ENCODE measurements at places on chromosomes 3 and 15.

- DNase-seq = no peak
Observed at GRCh38 chr3:58769065-58769464, 102.5 kb upstream of the FAM3D start.

GRCh38 chr3:144142151-144142840 lies 170.7 kb downstream of the DIPK2A start:
- no peak for DNase-seq

- DNase-seq = no peak
Observed at GRCh38 chr3:76365275-76365674, 579.9 kb upstream of the ZNF717 start.

- no peak for DNase-seq
Observed at GRCh38 chr15:37933666-37934065, 774 bp upstream of the TMCO5A start.

DNA sequence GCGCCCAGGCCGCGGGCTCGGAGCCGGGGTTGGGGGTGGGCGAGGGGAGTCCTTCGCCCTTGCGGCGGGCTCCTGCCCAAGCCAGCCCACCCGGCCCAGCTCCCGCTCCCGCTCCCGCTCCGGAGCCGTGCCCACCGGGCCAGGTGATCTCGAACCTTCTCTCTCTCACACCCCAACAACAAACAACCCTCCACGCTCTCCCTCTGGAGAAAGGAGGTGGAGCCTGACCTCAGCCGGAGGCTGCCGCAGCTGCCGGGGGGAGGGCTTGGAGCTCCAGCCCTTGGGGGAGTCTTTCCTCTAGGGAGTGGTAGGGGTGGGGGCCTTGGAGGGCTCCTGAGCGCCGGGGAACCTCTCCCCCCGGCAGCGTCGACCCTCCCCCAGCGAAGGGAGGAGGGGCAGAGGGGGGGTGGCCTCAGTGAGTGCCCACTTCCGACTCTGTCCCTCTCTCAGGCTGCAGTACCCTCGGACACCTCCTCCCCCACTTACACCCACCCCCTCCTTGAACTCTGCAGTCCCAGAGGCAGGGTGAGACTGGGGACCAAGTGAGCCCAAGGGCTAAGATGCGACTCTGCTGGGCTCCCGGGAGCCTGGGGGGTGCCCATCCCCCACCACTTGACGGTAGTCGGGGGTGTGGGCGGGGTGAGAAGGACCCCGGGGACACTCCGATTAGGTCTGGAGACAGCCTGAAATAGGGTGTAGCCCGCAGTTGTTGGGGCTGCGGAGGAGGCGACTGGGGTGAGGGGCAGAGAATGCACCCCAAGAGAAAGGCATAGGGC lies 4.4 kb upstream of the BAHD1 start:
- no peak for DNase-seq

GRCh38 chr3:184005941-184006507 lies 11.7 kb downstream of the ABCC5 start:
- peak; percentile 41 for DNase-seq

DNA sequence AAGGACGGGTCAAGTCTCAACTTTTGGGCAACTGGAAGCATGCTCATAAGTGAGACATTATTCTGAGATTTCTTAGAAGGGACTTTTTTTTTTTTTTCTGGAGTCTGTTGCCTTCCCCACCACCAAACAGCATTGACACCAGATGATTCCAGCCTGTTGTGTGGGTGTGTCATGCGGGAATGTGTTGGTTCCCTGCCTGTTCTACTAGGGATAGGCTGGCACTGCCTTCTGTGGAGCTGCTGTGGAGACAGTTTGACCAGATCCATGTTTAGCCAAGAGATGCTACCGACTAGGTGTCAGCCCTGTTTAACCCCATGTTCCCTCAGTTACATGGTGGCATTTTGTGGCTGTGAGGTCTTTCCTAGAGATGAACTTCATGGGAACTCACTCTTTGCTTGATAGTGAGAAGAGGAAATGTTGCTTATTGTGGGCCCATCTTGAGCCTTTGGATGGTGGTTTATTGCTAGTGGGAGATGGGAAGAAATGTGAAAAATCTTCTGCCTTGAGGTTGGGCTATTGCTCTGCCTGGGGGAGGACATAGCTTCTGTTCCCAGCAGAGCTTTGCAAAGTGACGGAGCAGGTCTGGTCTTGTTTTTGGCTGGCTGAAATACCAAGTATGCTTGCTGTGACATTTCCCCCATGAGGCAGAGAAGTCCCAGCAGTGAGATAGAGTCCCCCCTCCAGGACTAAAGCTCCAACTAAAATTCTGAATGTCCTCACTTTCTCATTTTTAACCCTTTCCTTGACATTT lies 31.3 kb downstream of the TRAK1 start:
- no peak for DNase-seq

DNA sequence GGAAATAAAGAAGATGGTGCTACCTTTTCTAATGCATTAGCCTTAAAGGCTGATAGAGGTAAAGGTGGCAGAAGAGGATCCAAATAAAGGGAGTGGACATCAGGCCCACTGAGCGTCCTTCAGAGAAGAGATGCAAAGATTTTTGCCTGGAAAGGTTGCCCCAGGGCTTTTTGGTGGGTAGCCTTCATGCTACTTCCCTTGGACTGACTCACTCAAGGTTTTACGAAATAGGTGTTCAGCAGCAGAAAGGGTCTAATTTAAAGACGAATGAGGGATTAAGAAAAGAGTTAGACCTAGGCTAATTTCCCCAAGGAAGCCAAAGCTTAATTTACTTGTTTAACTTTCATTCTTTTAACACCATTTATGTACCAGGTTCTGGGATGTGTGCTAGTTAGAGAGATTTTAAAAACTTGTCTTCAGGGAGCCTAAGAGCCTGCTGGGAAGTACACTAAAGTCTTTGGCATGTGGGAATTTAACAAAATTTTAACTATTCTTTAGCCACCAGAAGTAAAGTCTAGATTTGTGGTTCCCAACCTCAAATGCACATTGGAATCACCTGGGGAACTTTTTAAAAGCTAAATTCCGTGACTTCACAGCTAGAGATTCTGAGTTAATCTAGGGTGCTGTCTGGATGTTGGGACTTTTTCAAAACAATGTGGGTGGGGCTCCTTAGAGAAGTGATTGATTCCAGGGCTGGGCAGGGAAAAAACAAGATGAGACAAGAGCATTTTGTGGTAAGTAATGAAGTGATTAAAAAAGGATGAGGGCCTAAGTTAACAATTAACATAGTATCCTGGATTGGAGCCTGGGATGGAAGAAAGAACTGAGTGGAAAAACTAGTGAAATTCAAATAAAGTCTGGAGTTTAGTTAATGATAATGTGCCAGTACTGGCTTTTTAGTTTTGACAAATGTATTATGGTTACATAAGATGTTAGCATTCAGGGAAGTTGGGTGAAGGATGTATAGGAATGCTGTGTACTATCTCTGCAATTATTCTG lies 3.4 kb downstream of the IL20RB start:
- no peak for DNase-seq

- no peak for DNase-seq
Observed at GRCh38 chr3:56282341-56282740, 185.9 kb downstream of the ERC2 start.

DNA sequence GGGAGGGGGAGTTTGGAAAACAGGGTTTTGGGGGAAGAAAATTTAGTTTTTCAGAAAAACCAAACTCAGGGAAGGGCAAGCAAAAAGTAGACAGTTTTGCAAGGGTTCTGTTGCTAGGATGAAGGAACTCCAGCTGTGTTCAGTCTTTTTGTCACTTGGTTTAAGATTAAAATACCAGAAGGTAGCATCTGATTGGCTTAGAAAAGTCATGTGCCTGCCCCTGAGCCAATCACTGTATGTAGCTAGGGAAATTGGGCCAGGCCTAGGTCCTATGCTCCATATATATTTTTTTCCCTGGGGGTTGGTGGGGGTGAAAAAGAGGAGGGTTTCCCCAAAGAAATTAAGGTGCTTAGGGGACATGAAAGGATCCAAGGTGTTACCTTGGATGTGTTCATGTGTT lies 24.3 kb downstream of the CLDN11 start:
- no peak for DNase-seq

DNA sequence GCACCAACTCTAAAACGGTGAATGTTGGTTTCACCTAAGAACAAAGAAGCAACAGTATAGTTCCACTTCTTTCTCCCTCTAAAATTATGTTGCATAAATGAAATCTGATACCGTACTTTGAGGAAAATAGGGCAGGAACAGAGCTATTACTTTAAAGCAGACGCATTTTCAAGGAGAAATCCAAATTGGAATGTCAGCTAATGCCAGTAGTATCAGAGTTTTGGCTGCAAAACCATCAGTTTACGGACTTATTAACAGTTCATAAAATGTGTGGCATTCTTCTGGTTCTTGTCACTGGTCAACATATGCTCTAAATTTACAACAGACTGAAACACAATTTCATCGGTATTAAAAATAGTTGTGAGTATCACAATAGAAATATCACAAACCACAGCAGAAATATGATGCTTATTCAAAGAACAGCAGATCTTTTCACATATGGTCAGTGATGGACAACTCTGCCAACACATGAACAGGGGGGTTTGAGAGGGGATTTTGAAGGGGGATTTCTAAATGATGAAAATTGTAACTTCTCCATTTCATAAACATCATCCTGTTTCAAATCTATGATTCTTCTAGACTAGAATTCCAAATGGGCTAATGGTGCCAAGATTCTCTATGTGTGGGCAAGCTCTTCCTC lies 38.7 kb upstream of the ROBO2 start:
- DNase-seq = no peak

- peak; percentile 33 for DNase-seq
Observed at GRCh38 chr15:74656935-74657535, 38.8 kb downstream of the EDC3 start.

DNA sequence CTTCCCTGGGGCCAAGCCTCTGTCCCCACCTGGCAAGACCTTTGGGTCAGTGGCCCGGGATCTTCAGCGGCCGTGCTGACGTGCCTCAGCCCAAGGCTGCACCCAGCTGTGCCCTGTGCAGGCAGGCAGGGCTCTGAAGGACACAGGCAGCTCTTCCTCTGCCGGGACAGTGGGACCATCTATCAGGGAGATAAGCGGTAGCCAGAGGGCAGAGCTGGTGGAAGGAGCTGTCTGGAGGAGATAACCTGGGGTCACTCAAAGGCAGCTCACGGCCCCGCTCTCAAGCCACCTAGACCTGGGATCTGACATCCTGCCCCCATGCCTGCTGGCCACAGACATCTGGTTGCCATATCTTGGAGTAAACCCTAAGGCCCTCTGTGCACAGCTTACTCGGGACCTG lies 27.3 kb downstream of the DUSP7 start:
- DNase-seq = no peak

- DNase-seq = no peak
Observed at GRCh38 chr3:50359760-50360110, 414 bp upstream of the TMEM115 start.

GRCh38 chr15:80984856-80985255 lies 4.8 kb downstream of the MESD start:
- DNase-seq = no peak

DNA sequence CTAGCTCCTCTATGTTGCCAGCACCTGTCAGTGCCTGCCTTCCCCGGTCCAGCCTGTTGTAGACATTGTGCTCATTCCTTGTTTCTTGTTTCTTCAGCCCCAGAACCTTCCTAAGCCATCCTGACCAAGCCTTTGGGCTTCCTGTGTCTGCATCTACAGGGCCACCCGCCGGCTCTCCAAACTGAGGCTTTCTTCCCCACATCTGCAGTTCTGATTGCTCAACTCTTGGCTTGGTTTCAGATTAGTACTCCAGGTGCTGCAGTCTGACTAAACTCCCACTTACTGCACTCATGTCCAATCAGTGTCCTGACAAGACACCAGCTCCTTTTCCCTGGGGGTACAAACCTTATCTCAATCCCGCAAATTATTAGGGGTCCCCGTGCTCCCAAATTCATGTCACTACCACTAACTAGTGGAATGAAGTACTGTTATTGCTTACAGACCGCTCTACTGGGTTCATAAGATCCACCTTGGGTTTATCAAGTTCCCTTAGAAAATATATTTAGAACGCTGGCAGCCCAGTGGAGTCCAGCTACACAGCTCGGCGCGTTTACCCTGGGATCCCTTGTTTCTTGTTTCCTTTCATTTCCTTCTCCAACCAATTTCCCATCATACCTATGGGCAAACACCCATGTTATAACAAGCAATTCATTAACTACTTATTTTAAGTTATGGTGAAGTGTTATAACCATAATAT lies 114.2 kb upstream of the TJP1 start:
- no peak for DNase-seq

GRCh38 chr3:182533394-182533793 lies 259.9 kb upstream of the ATP11B start:
- DNase-seq = no peak

- DNase-seq = no peak
Observed at GRCh38 chr15:29424118-29424517, 154.5 kb upstream of the NSMCE3 start.

DNA sequence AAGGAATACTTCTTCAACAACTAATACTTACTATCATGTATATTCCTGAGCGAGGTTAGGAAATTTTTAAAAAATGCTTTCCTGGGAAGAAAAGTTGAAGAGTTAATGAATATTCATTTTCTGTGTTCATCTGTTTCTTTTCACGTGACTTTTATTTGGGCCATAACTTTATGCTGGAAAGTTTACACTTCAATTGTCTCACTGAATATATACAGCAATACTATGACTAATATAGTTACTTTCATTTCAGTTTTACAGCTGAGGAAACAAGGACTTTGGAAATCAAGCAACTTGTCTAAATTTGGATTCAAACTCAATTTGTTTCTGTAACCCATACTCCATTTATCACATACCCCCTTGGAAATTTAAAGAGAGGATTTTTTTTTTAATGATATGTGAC lies 894.2 kb downstream of the ROBO1 start:
- DNase-seq = no peak

DNA sequence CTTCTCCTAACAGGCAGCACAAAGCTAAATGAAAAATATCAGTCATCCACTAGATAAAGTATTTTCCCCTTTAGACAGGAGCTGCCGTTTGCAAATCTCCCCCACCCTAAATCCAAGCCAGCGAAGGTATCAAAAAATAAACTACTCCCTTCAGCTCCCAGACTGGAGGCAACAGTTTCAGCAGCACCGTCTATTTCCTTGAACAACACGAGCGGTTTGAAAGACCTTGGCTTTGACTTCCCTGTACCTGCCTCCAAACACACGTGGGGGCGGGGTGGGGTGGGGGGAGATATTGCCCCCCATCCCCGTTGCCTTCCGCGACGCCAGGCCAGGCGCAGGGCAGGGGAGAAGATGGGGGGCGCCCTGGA lies 832 bp upstream of the CACNA1D start:
- no peak for DNase-seq

GRCh38 chr15:63495780-63496488 lies 8.5 kb upstream of the USP3 start:
- no peak for DNase-seq

DNA sequence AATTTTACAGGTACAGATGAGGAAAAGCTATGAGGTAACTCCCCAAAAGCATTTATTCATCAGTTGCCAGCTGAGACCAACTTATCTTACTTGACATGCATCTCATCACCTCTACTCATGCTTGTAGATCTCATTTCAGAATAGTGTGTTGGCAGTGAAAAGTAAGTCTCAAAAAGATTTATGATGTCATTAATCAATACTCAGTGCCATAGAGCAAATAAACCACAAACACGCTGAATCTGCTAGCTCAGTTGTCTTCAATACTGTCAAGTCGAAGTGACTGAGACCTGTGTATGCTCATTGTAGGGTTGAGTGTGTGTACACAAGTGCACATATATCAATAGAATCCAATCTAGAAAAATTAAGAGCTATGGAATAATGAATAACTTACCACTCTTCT lies 413.5 kb downstream of the CNTN3 start:
- DNase-seq = no peak

All from NCI-H1694 (cell line).